ENCODE measurements at places on chromosomes 3 and 15.

DNA sequence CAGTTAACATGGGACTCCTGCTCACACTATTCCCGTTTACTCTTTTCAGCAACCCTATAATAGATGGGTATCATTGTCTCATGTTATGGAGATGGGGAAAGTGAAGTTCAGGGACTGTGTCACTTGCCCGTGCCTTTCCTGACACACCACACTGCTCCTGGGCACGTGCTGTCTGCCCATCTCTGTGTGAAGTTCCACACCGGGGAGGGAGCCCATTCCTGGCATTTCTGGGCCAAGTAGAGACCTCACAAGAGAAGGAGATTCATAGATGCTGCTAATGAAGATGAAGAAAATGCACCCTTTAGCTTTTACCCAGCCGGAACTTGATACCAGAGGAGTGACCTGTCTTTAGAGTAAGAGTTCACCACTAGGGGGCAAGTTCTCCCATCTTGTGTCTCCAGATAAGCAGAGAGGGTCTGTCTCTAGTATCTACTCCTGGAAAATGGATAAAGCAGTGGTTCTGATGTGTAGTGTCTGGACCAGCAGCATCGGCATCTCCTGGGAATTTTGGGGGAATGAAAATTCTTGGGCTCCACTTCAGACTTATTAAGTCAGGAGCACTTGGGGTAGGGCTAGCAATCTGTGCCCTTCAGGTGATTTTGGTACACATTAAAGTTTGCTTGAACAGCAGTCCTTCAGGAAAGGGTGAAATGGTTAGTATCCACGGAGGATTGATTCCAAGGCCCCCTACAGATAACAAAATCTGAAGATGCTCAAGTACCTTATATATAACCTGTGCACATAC, 2.0 kb upstream of the TOPBP1 start:
- peak; percentile 77 for DNase-seq

- no peak for DNase-seq
These were observed 147.4 kb downstream of the DUT start for GRCh38 chr15:48478581-48478980.

DNA sequence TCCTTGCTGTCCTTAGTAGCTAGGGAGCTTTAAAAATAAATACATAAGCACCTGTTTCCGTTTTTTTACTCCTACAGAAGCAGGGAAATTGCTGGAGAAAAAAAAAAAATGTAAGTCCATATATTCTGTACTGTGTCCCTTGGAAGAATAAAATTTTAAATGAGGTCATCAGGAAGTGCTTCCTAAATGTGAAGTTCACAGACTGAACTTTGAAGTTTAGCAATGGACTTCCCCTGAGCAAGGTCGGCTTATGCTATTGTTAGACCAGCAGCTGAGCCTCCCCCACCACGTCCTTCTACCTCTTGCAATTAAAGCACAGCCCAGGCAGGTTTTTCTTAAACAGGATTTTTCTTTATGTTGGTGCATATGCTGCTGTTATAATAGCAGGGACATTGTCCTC, 26.3 kb downstream of the LIPC start:
- DNase-seq, result no peak

DNA sequence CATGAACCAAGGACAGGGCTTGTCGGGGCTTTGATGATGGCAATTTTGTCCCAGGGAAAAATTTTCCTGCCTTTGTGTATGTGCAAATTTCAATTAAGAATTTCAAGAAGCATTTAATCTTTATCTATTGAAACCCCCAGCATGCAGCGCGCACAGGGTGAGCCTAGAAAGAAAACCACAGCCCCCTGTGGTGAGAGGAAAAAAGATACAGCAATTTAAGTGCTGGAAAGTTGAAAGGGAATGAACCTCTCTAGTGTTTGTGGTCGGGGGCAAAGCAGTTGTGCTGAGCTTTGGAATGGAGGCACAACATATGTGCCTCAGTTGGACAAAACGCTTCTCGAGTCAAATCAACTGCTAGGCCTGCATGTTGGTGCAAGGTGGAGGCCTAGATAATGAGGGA, 111.8 kb upstream of the C15orf61 start:
- no peak for DNase-seq

DNA sequence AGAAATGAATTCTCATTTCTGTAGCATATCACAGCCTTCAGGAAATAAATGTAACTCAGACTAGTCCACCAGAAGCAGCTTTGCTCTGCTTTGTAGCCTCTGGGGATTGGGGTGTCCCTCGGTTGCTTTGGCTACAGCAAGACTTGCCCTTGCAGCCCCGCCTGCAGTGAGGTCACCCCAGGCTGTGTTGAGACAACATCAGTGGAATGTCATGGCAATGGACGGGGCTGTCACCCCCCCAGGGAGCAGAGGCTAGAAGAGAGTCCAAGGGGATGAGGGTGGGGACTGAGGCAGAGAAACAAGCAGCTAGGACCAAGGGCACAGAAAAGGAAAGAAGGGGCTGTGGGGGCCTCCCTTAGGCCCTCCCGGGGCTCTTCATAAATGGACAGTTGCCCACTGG, 854 bp downstream of the CLEC3B start:
- no peak for DNase-seq

DNA sequence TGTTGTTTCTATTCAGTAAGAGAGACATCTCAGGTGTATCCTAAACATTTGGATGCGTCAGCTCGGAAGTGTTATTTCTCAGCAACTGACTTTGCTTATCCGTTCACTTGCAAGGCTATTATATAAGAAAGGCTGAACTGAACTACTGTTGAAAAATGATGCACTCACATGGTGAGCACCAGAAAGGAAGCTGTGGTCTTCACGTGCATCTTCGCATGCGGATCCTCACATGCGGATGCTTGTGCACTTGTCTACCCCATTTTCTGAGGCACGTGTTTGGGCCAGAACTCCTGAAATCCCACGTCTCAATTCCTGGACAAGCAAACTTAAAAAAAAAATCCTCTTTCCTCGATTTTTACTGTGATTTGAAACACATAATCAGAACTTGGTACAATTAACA, 63.2 kb downstream of the PDZRN3 start:
- no peak for DNase-seq

DNA sequence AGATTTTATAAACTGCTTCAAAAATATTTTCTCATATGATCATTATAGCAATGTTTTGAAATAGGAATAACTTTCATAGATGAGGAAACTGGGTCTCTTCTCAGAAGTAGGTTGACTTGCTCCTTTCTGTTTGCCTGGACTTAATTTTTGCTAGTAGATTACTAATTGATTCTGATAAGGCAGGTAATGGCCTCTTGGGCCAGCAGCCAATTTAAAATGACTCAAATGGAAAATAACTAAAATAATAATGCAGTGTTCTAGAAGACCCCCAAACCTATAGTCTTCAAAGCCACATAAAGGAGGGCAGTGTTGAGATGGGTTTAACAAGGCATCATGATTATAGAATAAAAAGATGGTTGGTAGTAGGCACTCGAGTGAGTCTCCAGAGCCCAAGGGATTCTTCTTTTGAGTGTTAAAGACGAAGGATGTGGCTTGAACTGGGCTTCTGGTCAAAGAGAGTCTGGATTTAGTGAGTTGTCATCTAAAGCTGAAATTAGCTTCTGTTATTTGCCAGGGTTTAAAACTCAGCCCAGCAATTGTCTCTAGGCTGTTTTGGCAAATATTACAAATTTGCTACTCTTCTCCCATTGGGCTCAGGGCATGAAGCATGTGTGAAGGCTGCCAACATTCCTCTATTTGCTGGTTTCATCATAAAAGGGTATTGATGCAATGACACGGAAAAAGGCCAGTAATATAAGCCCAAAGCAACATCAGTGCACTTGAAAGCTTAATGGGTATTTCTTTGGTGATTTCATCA, 297.1 kb upstream of the MEIS2 start:
- DNase-seq, result no peak

DNA sequence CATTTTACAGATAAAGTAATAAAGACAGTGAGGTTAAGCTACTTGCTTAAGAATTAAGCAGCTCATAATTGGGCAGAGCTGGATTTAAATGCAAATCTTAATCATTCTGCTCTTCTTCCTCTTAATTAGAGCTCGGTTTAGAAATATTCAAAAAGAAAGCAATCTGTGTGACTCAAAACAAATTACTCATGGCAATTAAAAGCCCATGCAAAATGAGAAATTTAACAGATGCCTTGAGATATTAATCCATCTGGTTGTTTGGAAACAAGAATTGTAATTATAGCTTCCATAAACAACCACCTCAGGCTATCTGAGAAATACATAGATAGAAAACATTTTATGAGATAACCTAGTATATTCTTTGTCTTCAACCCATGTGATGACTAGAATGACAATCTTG, 44.2 kb upstream of the DCBLD2 start:
- no peak for DNase-seq

DNA sequence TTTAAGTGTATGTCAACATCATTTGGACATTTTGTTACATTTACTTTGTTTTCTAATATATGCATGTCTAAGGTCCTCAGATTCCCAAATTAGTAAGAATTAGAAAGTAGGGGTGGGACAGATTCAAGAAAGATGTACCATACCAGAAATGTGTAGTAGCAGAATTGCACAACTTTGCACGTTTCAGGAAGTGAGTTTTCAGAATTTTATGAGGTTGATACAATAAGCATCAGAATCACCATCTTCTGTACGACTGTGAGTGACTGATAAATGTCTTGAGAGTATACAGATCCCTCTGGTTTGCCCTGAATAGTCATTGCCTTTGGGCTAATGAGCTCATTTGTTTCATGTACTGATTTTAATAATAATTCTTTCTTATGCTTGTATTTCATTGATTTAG, 9.3 kb downstream of the ARIH2 start:
- no peak for DNase-seq

GRCh38 chr3:196240424-196240823, 24.1 kb downstream of the SLC51A start:
- no peak for DNase-seq

DNA sequence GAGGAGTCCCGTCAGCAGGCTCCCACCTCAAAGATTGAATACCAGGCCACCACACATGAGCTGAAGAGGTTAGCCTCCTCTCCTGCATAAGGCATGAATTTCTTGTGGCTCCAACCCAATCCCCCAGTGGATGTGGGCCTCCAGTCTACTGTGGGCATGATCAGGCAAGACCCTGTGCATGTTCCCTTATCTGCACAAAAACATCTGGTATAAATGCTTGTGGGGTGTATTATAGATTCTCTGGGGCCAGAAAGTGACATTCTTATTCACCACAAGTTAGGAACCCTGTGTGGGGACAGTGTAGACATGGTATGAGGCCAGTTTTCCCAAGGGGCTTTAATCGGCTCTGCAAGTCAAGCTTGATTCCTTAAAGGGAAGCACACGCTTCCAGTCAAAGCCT, 18.2 kb upstream of the UBP1 start:
- DNase-seq, result no peak

DNA sequence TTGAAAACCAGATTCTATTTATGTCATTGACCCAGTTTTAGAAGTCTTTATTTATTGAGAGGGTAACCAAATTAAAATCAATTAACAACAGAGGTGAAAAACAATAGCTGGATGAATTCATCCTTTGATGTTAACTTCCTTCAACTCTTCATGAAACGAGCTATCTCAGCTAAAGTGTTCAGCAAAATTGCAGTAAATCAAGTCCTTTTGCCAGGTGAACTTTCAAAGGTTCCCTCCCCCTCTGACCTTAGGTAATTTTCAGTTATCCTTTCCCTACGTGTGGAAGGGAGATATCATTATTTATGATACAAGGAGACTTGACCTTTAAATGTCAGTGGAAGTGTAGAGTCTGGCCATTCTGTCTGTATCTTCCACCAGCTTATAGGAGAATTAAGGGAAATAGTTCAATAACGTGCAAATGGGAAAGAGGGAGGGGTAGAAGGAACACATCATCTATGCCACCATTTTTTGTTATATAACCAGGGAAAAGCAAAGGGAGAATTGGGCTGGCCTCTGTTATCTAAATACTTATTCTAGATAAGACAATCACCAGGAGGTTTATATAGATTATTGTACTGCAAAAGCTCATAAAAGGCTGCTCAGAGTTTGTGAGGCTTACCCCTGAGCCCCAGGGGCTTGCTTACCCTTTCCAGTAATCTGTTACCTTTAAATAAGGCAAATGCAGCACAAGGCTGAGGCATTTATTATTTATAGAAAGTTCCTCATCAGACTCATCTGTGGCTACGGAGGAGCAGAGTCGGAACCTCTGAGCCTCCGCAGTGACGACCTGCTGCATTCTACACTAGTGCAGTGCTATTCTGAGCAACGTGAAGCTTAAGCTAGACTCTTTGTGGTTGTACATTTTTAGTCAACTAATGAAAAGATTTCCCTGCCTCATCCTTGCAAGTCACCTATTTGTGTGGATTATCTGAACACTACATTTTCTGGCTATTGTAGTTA, 97.7 kb upstream of the ZBED2 start:
- no peak for DNase-seq

GRCh38 chr3:195838714-195839113, 27.0 kb upstream of the MUC4 start:
- no peak for DNase-seq

- DNase-seq, result no peak
These were observed 144.2 kb upstream of the TNIK start for GRCh38 chr3:171604370-171604769.

DNA sequence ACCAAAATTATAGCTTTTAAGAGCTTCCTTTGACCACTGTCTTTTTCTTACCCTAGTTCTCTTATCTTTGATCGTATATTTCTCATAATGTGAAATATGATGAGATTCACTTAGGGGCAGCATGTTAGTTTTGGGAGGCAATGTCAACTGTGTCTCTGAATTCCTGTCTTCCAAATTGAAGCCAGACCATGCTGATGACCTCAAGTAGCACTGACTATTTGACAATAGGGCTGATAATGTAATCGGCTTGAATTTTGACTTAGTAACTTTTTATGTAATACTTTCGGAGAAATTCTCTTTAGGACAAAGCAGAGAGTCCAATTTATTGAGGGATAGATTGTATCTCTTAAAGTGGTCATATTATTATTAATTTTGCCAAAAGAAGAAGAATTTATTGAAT, 295.4 kb upstream of the TPRG1 start:
- DNase-seq, result no peak

DNA sequence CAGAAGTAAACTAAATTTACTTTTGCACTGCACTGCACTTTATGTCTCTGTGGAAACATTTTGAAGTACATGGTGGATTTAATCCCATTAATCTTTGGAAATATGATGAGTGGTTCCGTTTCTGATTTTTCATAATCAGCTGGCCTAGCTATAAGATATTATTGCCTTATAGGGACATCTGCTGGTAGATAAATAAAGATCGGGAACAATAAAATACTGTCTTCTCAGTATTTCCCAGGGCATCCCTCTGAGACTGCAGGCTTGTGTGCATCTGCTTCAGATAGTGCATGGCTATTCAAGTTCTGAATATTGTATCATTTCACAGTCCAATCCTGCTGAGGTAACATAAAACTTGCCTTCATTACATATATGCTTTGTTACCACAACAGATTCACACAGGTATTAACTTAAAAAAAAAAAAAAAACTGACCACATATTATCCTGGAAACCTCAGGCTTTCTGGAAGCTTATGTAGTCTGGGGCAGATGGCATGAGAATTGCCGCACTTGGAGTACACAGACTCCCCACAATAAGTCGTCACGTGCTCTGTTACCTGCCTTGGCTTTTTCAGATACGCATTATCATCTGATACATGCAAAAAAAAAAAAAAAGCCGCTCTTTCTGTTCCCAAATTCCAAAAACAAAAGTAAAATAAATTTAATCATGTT, 330.8 kb upstream of the AGTR1 start:
- no peak for DNase-seq
